ENCODE measurements at places on chromosomes 5 and 9. TPM values are rescaled to one million over a fixed set of nuclear protein-coding genes. Genes with fewer than 3 reads are reported as not detected.

The PRLR gene
- total RNA-seq = 0.10 TPM

The CTSV gene
- total RNA-seq = 9.1 TPM

The SPINK4 gene
- total RNA-seq = not detected

The GABRA6 gene
- not detected for total RNA-seq

The ANKS6 gene
- 8.9 TPM for total RNA-seq

The BRD3 gene
- 2.2 TPM for total RNA-seq

The SLC34A1 gene
- total RNA-seq = not detected

Measured in RPMI7951 (cell line).